ENCODE measurements at places on chromosomes 5 and 9.

- no peak for DNase-seq
These were observed 75.7 kb downstream of the IRX1 start for GRCh38 chr5:3671337-3671736.

- no peak for DNase-seq
These were observed 35.9 kb downstream of the RNF44 start for GRCh38 chr5:176501333-176501732.

- DNase-seq: no peak
These were observed 47.5 kb downstream of the MRPL36 start for GRCh38 chr5:1751864-1752822.

DNA sequence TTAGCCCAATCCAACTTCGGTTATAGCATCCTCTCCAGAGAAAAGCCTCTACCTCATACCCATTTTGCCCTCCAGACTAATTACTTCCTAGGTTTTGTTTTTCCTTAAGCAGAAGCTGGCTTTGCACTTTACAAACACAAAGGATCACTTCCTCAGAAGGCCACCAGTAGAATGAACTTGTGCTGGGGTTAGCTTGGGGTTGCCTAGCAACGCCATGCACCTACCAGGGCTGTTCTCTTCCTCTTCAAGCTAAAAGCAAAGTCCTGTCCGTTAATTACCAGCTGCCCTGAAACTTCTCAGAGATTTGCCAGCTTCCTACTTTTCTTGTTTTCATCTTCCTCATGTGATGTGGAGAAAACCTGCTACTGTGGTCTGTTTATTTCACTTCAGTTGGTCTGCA, 132.0 kb upstream of the WWC1 start:
- DNase-seq: no peak

DNA sequence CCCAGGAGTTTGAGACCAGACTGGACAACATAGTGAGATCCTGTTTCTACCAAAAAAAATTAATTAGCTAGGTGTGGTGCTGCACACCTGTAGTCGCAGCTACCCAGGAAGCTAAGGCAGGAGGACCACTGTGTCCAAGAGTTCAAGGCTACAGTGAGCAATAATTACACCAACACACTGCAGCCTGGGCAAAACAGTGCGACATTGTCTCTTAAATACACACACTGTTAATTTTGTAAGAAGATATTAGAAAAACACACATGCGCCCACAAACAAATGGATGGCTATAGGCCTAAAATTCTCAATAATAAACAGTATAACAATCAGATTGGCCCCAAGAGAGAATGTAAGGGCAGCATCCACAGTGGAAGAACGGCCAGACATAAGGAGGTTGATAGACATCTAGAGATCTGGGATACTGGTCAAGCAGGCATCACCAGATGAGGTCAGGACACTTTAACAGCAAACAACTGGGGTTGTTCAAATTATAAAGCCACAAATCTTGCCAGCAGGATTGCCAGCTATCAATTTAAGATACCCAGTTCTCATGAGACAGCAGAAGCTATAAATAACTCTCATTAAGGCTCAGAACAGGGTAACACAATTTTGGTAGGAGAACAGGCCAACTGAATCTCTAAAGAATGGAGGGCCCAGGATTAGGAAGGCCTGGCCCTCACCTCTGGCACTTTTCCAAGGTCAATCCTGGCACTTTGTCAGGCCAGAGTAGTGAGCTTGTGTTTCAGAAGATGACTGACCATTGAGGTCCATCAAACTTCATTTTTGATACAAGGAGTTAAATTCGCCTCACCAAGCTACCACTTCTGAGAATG, 29.5 kb downstream of the GOLPH3 start:
- no peak for DNase-seq

DNA sequence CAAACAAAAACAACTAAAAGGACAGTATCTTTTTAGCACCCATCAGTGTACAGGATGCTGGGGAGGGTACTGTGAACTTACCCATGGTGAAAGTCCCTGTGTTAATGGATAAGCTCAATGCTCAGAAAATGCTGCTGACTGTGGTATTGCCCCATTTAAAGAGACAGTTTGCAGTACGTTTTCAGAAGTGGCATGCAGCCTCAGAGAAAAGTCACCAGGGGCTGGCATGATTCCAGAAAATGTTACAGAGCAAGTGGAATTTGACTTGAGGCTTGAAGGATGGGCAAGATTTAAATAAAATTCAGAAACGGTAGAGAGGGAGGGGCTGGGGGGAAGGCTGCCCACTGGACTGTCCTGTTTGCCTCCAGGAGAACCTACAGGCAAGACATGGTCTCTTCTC, 7.2 kb downstream of the S1PR3 start:
- no peak for DNase-seq

DNA sequence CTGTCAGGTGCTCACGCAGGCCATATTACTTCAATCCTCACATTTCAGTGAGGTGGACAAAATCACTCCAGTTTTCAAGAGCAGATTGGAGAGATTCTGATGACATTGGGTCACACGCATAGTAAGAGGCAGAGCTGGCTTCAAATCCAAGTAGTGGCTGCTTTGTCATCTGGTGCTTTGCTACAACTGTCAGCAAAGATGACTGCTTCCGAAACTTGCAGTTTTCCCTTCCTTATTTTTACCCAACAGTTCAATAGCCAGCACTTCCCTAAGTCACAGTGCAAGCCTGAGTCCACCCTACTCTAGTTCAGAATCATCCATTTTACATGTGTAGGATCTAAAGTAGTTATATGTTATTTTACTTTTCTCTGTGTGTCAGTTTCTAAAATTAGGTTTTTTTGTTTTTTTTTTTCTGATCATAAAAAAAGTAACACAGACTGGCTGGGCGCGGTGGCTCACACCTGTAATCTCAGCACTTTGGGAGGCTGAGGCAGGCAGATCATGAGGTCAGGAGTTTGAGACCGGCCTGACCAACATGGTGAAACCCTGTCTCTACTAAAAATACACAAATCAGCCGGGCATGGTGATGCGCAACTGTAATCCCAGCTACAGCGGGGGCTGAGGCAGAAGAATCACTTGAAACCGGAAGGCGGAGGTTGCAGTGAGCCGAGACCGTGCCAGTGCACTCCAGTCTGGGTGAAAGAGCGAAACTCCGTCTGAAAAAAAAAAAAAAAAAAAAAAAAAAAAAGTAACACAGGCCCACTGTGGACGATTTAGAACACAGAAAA, 49.6 kb downstream of the ANKDD1B start:
- DNase-seq: no peak

DNA sequence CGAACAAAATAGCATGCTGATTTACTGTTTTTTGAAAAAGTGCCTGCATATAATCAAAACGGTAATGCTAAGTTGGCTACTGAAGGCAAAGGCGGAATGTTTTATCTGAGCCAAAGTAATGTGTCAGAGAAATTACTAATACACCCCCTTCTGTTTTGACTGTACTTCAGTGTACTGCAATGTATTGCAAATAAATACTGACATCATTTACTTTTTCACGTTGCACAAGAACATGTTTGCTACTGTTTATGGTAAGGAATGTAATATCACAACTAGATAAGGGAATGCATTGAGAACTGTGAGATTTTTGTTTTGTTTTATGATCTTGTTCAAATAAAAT, 813 bp upstream of the AGTPBP1 start:
- no peak for DNase-seq

DNA sequence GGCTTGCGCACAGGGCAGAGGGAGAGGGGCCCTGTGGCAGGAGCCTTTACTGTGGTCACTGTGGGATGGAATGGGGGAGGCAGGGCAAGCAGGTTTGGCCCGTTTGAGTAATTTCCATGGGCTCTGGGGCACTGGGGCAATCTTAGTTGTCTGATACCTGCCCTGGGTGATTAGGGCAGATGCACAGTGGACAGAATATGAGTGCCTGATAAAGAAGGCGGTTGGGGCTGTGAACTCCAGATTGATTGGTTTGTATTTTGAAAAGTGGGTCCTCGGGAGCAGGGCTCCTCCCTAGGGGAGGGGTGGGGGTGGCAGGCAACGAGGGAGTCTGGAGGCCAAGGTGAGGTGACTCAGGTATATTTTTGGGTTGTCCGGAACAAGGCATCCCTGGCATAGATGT, 247.5 kb downstream of the NSG2 start:
- DNase-seq: no peak

- no peak for DNase-seq
These were observed 39.5 kb downstream of the ADAMTS16 start for GRCh38 chr5:5179597-5179996.

DNA sequence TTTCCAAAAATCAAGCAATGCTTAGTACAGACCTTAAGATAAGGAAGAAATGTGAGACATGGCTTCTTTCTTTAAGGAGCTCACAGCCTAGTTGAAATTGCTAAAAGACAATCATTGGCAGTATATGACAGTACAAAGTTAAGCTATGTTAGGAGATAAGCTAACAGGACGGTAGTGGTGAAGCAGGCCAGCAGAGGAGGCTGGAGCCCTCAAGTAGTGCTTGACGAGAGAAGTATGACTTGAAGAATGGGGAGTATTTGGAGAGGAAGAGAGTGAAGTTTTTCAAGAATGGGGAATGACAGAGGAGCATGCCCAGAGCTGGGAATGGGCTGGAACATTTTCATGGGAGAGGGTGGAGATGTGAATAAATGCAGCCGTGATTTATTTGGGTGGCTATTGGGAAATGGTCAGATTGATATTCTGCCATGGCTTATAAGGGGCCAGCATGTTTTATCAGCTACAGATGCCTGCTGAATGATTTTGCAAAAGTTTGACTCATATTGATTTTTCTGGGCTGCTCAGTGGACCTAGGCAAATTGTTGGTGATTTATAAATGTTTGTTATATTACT, 43.7 kb downstream of the LURAP1L start:
- no peak for DNase-seq

GRCh38 chr5:111447099-111447498, 65.2 kb downstream of the STARD4 start:
- DNase-seq: no peak
